Dorsolateral prefrontal cortex (tissue), 122 donors: ENCODE measurements at places on chromosomes 6 and 20.
A peak's percentile ranks its signal among the peaks of the same experiment; 100 is the strongest.

DNA sequence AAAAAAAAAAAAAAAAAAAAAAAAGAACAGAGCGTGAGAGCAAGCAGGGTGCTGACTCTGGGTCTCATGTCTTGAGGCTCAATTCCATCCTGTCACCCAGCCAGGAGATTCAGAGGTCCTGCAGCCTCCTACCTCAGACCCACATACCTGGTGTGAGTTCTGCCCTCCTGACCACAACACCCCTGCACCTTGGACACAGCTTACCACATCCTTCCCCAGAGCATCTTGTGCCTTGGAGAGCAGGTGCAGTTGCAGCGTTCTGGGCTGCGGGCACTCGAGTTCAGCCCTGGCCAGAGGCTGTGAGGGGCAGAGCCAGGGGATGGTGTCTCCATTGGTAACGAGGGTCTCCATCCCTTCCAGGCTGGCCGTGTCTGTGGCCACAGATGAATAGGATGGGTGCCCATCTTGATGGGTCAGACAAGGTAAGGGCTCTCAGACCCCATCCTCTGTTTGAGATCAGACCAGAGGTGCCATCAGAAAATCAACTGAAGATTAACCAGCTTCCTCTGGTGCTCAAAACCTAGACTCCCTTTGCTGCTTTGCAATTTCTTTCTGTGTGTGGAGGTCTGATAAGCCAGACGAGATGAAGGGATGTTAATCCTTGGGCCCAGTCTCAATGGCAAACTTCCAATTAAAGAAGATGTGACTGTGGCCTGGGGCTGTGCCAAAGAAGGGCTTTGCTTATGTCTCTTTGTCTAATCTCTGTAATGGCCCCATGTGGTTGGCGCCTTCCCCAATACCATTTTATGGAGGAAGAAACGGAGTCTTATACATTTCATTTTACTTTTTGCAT is 14.7 kb upstream of the ZNF831 start:
- no peak for DNase-seq

GRCh38 chr6:108494434-108494833 is 66.3 kb upstream of the FOXO3 start:
- DNase-seq: no peak

DNA sequence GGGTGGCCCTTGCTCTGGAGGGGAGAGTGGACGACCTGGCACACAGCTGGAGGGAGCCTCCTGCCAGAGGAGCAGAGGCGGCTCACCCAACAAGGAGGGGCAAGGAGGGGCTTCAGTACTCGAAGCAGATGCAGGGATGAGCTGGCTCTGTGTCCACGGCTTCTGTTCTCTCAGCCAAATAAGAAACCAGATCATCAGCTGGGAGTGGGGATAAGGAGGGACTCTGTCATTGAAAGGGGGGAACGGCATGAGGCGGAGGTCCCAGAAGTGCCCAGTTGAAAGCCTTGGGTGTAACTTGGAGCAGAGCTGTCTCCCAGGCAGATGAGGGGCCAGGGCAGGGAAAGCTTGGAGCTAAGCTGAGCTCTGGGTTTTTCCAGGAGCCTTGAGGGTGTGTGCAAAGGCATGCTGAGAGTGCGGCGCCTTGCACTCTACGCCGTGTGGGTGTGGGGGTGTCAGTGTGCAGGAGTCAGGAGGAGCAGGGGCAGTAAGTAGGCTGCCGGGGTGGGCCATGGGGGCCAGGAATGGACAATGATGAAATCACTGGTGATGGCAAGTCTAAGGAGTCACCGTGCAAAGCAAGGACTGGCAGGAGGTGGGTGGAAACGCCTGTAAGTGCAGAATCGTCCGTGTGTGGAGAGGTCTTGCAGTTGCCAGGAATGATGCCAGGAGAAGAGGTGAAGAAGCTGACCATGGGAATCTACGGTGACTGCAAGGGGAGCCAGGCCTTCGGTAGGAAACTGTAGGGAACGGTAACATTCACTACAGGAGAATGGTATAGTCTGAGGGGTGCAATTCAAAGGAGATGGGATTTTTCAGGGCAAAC is 85.4 kb upstream of the FOXQ1 start:
- no peak for DNase-seq

GRCh38 chr20:46151936-46152335 is 33.8 kb downstream of the CD40 start:
- DNase-seq: no peak

GRCh38 chr6:22219925-22220324 is 76.9 kb downstream of the PRL start:
- DNase-seq: no peak

- no peak for DNase-seq
Observed at GRCh38 chr20:7629880-7630279, 310.4 kb downstream of the HAO1 start.

DNA sequence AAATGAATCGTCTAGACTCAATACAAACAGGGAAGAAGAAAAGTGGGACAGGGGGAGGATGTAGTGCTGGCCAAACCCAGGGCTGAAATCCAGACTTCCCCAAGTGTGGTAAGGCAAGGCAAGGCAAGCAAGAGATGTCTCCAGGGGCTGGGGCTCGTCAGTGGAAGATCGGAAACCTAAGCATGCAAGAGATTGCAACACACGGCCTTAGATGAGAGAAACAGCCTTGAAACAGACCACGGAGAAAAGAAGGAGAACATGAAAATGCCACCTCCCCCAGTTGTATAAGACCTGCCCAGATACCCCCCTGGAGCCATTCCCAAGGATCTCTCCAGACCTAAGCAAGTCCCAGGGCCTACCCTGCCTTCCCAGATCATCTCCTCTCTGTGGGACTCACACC is 20.0 kb downstream of the VEGFA start:
- DNase-seq: no peak

DNA sequence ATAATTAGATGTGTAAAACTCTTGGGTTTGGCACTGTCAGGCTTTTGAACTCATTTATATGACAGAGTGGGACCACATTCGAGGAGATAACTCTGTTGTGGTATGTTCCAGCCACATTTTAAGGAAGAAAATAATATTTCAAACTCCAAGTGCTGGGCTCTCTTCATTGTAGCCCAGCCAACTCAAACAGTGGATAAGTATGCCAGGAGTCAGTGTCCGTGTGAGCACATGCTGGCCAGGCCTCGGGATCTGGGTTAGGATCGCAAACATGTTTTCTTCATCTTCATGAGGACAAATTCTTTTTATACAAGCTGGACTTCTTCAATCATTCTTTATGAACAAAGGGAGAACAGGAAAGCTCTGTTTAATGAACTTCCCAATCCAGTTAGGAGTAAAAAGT is 497.5 kb downstream of the MAFB start:
- DNase-seq: no peak

- no peak for DNase-seq
Observed at GRCh38 chr6:109051301-109052017, 43.2 kb downstream of the SESN1 start.

DNA sequence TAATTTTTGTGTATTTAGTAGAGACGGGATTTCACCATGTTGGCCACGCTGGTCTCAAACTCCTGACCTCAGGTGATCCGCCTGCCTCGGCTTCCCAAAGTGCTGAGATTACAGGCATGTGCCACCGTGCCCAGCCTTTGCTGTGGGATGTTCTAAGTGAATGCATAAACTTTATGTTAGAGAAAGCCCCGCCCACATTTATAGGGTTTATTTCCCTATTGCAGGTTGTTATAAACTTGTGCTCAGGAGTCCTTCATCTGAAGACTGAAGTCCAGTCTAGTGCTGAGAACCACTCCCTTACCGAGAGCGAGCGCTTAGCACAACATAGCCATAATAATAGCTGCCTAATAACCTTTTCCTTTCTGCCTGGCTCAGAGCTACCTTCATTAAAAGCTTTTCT is 75.4 kb upstream of the ZNF217 start:
- DNase-seq: no peak

DNA sequence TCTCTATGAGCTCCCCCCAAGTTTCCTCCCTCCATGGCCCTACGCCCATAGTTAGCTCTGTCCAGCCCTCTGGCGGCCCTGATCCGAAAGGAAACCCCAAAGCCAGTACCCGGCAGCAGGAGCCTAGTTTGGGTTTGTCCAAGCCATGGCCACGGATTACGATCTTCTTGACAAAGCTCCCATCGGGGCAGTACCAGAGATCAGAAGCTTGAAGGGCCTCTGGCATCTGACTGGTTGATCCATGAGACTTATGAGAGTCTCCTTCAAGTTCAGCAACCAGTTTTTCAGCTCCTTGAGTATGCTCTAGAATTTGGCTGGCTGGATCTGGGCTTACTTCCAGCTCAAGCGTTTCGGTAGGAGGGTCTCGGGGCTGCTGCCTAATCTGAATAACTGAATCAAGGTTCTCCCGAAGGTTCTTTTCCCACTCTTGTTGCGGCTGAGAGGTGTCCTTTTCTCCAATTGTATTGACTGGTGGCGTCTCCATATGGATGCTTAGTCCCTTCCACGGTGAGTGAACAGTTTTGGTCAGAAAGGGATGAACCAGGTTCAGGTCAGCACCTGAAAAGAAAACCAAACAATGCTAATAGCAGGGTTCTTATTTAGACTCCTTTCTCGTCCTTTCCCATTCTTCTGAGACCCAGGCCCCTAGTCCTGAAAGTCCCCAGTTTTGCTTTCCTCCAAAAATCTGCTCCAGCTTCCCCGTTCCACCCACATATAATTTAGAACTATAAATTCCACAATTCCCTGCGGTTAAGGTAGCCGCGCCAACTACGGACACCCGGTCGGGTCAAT is 595 bp downstream of the FKBPL start:
- DNase-seq: no peak

GRCh38 chr6:8181160-8181881 is 79.0 kb upstream of the EEF1E1 start:
- no peak for DNase-seq

- no peak for DNase-seq
Observed at GRCh38 chr6:84282550-84282949, 55.1 kb upstream of the CEP162 start.

DNA sequence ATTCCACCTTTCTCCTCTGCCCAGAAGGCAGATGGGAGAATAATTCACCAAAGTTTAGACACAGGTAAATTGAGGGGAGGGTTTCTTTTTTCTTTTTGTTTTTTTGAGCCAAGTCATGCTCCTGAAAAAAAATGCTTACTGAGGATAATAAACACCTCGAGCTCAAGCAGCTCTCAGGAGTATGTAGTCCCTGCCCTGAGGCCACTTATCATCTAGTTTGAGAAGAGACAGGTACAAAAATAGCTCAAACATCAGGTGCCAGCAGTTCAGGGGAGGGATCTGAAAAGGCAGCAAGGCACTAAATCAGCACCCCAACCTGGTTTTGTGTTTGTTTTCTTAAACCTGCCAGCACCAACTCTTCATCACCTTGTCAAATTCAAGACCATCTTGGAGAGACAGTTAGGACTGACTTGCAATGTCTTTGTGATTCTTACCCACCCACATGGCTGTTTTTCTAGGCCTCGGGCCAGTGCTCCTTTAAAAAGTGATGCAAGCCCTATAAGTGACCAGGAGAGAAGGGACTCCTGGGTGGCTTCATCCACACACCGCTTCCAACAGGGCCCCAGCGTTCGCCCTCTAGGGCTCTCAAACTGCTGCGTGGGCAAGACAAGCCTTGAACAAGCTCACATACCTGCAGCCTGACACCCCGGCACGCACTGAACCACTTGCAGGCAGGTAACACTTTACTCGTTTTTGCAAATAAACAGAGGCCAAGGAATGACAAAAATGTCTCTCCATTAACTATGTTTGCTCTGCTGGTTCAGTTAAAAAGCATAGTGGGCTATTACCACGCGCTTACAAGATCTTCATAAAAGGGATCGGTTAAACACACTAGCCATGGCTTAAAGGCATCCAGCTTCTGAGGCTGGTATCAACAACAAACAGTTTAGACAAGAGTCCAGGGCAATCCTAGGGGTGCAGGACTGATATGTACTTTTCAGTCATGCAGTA is 13.9 kb downstream of the JAG1 start:
- no peak for DNase-seq

DNA sequence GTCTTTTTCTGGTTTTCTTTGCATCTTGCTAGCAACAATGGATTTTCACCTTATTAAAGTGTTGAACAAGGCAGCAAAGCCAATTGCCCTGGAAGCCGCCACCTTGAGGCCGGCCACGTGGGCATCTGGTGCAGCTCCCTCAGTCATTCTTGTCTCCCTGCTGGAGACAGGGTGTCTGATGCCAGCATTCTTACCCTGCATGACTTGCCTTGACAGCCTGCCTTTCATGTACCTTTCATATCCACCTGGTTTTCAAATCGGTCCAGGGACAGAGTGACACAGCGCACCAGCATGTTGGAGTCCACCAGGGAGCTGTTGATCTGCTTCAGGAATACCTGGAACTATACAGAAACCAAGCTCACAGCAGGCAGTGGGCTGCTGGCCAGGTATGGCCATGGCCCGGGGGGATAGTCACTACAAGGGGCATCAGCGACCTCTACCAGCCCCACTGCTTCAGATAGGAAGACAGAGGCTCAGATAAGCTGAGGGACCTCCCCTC is 49.8 kb downstream of the MYH7B start:
- DNase-seq: peak; percentile 30

DNA sequence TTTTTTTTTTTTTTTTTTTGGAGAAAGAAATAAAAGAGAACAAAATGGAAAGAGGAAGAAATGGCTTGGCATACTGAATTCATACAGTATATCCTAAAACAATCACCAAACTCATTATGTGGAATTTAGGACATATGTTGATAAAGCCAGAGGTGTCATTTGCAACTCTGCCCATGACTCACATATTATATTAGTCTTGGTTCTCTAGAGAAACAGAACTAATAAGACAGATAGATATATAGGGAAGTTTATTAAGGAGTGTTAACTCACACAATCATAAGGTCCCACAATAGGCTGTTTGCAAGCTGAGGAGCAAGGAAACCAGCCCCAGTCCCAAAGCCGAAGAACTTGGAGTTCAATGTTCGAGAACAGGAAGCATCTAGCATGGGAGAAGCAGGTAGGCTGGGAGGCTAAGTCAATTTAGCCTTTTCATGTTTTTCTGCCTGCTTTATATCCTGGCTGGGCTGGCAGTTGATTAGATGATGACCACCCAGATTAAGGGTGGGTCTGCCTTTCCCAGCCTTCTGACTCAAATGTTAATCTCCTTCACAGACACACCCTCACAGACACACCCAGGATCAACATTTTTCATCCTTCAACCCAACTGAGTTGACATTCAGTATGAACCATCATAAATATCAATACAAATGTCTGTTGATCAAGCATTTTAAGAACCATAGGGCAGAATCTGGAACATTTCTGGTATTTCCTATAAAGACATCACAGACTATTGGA is 102.3 kb downstream of the UBE3D start:
- no peak for DNase-seq

- no peak for DNase-seq
Observed at GRCh38 chr6:48912503-48912902, 550.5 kb downstream of the MMUT start.

GRCh38 chr6:38234934-38235682 is 404.6 kb downstream of the BTBD9 start:
- no peak for DNase-seq

DNA sequence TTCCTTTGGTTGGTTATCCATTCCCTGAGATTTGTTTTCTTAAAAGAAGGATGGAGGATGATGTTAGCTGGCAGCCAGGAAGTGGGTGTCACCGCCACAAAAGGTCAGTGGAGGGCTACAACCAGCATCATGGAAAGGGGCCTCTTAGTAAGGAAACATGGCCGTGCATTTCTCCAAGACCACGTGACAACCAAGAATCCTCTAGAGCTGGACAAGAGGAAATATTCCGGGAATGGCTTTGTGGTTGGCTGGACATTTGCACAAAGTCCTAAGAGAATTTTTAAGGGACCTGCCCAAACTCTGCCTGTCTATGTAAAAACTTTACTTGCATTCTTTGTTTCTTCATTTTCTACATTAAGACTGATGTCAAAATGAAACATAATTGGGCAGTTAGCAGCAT is 399.9 kb upstream of the MARCKS start:
- DNase-seq: no peak

GRCh38 chr6:158660333-158660754 is 10.5 kb downstream of the SYTL3 start:
- DNase-seq: no peak

GRCh38 chr6:114577109-114577508 is 234.3 kb upstream of the HS3ST5 start:
- DNase-seq: no peak
